ENCODE measurements at places on chromosomes 2 and 18.

DNA sequence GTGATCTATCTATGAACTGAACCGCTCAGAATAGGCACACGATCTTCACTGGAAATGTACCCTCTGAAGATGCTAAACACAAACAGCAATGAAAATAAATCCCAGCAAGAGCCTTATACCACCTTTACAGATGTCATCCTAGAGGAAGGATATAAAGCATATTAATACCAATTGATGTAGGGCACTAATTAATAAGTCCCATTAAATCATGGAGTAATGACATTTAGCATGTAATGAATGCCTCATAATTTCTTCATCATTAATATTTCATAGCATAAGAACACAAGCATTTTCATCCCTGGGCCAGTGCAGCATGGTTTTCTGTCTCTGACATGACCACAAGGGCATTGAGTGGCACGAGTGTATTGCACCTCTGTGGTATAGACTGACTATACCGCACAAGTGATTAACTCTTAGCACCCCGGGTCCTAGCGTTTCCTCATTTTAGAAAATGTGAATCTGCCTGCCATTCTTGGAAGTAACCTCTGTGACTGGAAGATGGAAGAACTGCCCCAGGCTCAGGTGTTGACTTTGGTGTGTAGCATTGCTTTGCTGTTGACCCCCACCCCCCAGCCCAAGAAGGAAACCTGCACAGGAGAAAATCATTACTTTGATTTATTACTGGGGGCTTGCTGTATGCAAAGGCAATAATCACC, 1.4 kb upstream of the TMEM178A start:
- DNase-seq: no peak

DNA sequence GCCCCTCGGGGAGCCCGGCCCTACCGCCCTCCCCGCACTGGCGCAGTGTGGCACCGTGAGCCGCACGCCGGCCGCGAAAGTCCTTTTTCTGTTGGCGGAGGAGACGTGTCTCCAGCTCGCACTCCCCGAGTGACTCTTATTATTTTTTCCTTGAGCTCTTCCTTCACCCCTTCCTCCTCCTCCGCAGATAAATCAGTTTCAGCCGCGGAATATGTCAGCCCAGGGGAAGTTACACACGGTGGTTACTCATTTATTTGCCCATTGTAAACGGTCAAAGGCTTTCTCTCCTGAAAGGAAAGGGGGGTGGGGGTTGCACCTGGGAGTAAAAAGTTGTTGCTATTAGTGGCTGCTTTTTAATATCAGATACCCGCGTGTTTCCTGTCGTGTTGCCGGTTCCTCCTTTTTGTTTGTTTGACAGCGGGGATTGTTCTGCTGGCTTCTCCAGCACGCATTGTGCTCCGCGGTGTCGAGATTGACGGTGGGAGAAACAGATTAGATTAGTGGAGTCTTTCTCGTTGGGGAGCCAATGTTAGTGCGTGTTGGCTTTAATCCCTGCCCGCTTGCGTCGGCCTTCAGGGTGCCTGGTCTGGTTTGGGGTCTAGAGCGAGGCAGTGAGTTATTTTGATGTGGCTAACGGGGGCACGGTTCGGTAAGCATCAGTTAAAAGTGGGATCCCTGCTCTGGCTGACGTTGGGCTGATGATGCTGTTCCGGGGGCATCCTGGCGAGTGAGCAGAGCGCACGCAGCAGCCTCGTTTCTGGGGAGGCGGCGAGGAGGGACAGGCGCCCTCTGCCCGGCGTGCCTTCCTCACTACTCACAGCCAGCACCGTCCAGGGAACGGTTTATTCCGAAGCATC, 1.6 kb downstream of the CRIM1 start:
- no peak for DNase-seq

DNA sequence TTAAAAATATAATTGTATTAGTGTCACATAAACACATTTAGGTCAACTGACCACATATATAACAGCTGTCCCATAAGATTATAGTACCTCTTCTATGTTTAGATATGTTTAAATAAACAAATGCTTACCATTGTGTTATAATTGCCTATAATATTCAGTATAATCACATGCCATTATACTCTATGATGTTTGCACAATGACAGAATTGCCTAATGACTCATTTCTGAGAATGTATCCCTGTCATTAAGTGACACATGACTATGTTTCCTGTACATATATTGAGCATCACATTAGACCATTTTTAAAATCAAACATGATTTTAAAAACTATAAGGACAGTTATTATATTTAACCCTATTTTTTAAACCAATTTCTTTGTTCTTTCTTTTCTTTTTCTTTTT, 89.8 kb downstream of the HS6ST1 start:
- DNase-seq: no peak

- DNase-seq: no peak
Measured at GRCh38 chr2:157303612-157304011, 22.0 kb downstream of the ERMN start.

DNA sequence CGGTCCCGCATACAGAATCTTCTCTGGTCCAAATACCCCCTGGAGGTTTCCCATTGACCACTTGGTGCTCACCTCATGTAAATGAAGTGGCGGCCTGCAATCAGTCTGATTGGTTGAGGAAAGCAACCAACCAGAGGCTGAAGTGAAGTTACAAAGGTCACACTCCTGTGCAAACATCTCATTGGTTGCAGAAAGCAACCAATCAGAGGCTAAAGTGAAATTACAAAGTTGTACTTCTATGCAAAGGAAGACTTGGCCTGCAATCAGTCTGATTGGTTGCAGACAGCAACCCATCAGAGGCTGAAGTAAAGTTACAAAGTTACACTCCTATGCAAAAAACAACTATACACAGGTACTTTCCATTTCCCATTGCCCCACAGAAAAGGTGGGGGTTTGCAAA, 2.5 kb upstream of the SP100 start:
- no peak for DNase-seq
